ENCODE measurements at places on chromosomes 1 and 21.

GRCh38 chr1:154430903-154431302, 25.8 kb downstream of the IL6R start:
- DNase-seq = no peak

DNA sequence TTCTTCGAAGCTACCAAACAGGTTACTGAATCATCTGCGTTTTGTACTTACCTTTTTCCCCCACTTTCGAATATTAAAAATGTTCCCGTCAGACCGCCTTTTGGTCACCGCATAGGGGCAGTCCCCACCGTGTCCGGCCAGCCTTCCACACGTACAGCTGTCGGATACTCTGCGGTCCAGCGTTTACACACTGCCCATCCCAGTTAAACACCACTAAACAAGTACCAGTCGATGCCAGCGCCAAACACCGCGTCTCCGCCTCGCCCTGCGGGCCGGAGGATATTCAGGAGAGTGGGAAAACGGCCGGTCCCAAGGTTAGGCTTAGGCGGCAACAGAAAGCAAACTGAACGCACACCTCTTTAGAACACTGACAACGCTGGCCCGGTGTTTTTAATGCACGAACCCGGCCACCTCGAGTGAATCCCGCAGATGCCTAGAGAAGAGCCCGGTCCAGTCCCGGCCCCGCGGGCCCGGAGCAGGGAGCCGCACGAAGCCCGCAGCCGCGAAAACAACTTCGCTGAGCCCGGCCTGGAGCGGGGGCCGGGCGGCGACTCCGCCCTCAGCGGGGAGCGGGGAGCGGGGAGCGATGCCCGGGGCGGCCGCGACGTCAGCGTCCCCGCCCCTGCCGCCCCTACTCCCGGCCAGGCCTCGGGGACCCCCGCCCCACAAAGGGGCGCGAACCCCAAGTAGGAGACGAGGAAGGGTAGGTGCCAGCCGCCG, 730 bp upstream of the PHF13 start:
- DNase-seq = no peak

DNA sequence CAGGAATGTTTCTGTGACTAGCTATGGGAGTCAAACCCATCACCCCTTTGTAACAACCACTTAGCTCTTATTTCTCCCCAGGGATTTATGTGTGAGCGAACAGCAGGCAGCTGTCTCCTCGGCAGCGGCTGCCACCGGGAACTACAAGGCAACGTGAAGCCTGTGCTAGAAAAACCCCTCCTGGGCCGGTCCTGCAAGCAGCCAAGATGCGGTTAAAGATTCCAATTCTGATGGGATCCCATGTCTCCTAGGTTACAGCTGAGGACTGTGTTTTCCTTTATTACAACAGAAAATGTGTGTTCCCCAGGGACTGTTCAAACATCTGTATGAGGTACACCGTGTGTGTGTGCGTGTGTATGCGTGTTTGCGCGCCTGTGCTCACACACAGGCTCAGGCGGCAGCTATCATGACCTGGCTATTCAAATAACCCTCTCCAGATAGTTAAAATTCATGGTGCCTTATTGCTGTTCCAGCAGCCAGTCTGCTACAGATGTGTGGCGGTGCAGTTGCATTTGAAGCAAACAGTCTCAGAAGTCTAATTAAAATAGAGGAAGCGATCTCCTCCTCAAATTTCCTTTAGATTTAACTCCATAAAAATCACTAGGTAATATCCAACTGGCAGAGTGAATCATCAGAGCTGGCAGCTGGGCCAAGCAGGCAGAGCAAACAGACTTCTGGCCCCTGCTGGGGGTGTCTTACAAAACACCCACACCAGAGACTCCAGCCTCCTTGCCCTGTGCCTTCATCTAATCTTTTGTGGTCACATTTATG, 68.0 kb downstream of the LMX1A start:
- DNase-seq = no peak

DNA sequence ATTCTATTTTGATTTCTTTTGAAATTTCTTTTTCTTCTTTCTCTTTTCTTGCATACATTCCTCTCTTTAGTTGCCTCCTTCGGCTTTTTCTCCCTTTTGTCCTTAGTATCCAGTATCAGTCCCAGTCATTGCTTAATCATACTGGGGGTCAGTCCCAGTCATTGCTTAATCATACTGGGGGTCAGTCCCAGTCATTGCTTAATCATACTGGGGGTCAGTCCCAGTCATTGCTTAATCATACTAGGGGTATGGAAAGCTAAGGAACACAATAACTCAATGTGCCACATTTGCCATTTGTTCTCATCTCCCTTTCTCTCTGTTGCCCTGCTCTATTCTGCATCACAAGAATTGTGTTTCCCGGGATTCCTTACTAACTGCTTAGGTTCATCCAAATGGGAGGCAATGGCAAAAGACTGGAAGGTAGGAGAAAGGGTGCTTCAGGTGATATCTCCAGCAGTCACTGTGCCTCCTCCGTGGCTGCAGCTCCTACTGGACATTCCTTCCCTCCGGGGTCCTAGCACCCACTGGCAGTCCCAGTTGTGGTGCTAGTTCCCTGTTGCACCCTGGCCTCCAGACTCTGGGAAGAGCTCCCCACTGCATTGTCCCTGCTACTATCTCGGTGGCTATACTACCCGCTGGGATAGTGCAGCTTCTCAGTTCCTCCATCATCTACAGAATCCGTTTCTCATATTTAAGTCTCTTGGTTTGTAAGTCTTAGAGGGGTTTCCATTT, 32.6 kb upstream of the LAMC1 start:
- no peak for DNase-seq

DNA sequence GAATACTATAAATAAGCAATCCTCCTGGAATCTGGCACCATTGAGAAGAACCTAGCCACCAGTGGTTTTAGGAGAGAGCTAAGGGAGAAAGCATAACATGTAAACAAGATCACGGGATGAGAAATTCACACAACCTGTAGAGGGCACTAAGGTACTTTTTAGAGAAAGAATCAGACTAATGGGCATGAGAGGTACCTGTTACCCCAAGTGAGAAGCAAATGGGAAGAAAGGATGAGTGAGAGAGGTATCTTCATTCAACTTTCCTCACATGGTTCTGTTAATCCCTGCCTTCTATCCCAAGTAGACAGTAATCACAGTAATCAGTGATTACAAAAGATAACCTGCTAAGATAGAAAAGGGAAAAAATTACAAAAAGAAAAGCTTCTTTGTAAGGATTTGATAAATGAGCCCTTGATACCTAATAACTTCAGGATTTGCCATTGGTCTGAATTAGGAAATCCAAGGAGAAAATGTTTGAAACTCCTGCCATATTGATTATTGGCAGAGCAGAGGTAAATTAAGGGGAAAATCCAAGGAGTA, 251.1 kb upstream of the ADGRL2 start:
- DNase-seq = no peak

DNA sequence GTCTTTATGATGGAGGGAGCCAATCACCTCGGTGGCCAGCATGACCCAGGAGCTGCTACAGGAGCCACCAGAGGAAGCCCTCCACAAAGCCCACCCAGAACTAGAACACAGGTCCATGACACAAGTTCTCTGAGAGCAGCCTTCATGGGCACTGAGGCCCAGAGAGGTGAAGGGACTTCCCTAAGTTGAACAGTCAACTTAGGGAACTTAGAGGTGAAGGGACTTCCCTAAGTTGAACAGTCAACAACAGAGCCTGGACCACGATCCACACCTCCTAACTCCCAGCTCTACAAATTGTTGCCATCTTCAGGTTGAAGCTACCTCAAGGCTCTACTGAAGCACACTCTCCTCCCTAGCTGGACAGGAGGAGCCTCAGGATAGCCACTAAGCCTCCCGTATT, 132.7 kb downstream of the CCDC185 start:
- DNase-seq = no peak

DNA sequence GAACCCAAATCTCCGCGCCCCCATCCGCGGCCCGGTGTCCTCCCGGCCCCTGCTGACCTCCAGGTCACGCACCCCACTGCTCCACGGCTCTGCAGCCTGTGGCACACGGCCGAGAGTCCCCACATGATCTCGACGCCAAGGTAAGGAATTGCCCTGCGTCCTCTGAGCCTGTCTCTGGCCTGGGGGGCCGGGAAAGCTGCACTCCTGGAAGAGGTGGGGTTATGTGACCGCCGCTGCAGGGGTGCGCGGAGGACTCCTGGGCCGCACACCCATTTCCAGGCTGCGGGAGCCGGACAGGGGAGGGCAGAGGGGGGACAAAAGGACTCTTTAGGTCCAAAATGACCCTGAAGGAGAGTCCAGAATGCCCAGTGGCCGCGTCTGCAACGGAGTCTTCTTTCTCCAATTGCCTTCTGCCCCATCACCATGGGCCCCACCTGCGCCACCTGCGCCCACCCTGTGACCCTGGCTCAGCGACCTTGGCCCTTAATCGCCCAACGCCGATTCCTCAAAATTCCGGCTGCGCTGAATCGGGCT, 997 bp upstream of the SIM2 start:
- no peak for DNase-seq

GRCh38 chr1:162389021-162389818, 7.7 kb downstream of the C1orf226 start:
- no peak for DNase-seq

GRCh38 chr1:47388891-47389238, 27.2 kb upstream of the FOXE3 start:
- no peak for DNase-seq

DNA sequence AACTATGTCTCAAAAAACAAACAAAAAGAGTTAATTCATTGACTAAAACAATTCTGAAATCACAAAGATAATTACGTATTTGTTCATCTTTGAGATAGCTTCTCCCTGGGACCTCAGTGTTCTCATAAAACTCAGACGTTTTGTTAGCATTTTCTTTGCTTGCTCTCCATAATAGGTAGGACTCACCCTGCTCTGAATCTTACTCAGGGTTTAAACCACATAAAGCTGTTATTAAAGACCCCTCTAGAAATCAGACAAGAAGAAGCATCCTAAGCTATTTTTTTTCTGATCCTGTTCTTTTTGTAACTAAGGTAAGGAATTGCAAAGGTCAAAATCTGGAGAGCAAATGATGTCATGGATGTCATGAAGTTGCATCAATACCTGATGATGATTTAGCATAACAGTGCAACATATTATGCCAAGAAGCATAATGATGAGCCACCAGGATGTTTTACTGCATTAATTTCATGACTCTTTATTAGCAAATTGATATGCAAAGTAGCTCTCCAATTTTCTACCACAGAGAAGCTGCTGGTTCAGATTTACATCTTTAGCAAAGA, 2.4 kb downstream of the FBXO42 start:
- no peak for DNase-seq

DNA sequence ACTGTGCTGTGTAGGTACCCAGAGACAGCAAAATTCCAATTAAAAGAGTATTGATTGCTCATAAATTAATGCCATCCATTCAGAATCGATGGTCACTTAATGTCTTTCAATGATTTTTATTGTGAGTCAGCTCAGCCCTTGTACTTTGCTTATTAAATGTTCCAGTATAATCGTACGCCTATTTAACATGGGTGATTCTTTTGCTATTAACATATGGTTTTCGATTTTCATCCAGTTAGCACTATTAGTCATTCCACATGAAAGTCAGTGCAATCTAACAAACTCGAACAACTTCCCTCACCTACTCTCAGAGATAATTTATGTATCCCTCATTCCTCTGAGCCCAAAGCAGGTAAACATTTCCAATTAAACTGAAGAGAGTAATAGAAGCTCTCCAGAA, 109.6 kb upstream of the APP start:
- DNase-seq = no peak

DNA sequence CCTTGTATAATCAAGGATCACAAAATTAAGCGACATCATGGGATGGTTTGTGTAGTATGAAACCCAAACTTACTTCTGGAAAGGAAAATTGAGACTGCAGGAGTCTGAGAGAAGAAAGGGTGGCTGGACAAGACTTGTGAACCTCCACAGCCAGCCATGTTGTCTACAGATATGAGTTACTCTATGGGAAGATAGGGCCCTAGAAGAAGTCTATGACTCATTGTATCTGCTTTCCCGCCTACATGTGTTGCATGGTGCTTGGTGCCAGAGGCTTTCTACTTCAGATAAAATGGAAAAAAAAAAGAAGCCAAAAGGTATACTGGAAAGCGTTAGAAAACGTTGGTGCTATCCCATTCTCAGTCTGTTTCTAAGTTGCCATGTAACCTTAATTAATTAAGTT, 18.7 kb upstream of the OR6N2 start:
- no peak for DNase-seq

GRCh38 chr21:45373991-45374816, 30.8 kb upstream of the COL18A1 start:
- DNase-seq = no peak

- peak; percentile 38 for DNase-seq
Observed at GRCh38 chr1:109509176-109510134, at the start of gene AMIGO1. TSS of gene AMIGO1 (minus strand) at chr1:109509727. CDS start at chr1:109508912, 815 bp downstream.

- DNase-seq = no peak
Observed at GRCh38 chr1:221089273-221089672, 210.0 kb downstream of the HLX start.

GRCh38 chr1:116457946-116458604, 85.0 kb downstream of the ATP1A1 start:
- DNase-seq = no peak

DNA sequence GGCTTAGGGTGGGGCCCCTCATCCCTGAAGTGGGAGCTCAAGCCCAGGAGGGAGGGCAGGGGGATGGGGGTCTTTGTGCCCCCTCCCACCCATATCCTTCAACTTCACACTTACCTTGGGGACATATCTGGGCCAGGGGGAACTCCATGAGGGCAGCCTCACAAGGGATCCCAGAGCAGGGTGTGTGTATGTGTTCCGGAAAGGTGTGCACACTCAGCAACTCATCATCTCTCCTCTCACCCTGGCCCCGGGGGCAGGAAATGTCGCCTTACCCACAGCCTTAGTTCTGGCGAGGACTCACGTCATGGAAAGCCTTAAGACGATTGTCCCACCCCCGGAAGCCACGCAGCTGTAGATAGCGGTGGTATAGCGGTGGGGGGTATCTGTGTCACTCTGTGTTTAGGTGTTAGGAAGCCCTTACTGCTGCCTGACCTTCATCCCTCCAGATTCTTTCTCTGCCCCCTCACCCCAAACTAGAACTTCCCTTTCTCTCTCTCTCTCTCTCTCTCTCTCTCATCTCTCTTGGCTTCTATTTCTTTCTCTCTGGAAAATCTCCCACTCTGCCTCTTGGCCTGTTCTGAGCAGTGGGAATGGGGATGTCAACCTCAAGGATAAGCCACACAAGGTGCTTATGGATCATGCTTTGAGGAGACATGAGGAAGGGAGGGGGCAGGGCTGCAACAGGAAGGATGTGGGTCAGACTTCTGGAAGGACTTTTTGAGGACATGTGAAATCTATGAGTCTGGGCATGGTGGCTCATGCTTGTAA, at the start of gene SH2D2A:
Gene SH2D2A (minus strand): TSS at position 288 of the 768 bp plus-strand sequence. CDS start 140 bp downstream, at position 148.
- peak; percentile 89 for DNase-seq

GRCh38 chr21:44557491-44558328, 885 bp downstream of the KRTAP10-3 start:
- DNase-seq = no peak

All from activated CD8-positive, alpha-beta memory T cell treated with anti-CD3 and anti-CD28 coated beads for 48 hours (primary cell).